ENCODE measurements at places on chromosomes 7 and 10.

DNA sequence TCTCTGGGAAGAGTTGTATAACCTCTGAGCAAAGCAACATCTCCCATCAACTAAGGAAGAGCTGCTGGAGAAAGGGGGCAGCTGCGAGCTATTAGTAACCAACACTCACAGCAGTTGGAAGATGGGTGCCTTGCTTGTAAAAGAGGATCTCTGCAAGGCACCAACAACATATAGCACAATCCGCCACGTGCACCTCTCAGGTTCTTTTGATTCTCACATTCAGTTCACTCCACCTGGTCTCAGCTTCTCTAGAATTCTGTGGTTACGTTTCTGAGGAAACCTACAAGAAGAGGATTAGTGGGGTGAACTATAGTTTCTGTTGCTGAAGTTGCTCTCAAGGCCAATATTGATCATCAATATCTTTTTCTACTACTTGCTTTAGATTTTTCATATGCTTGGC is 117.1 kb downstream of the RPS24 start:
- DNase-seq: no peak

- DNase-seq: no peak
Measured at GRCh38 chr10:22643116-22643515, 71.3 kb downstream of the PIP4K2A start.

- DNase-seq: no peak
Measured at GRCh38 chr10:90787393-90788198, 70.2 kb downstream of the HTR7 start.

DNA sequence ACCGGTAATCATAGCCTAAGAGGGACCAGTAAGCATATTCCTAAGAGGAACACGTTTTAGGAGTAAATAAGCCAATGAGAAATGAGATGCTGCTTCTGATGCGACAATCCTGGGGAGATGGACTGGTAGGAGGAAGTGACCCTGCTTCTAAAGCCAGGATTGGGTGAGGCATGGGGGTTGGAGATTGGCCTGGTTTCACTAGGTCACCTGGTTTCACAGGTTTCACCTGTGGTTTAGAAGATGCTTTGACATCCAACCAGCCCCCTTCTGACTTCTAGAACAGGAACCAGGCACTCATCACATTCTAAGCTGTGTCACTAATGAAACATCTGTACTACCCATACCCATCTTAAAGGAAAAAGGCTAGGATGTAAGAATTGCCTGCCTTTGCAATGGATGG is 53.0 kb upstream of the BAMBI start:
- DNase-seq: no peak

- no peak for DNase-seq
Measured at GRCh38 chr10:116669832-116670644, 49.3 kb downstream of the PNLIPRP2 start.

DNA sequence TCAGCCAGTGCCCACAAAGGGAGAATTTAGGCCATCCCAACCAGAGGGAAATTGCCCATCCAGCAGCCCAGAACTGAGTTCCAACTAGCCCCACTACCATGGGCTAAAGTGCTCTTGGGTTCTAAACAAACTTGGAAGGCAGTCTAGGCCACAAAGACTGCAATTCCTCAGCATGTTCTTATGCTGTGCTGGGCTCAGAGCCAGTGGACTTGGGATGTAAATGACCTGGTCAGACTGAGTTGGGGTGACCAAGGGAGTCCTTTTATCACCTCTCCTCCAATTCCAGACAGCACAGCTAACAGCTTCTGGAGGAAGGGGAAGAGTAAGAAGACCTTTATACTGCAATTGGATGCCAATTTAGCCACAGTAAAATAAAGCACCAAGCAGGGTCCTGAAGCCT is 607.2 kb upstream of the KCND2 start:
- DNase-seq: no peak

All from tibial nerve (tissue), 4 donors.